Nucleus accumbens (tissue), 56 donors: ENCODE measurements at places on chromosomes 5 and 9.

- no peak for DNase-seq
Measured at GRCh38 chr5:116778651-116779280, 204.1 kb upstream of the SEMA6A start.

DNA sequence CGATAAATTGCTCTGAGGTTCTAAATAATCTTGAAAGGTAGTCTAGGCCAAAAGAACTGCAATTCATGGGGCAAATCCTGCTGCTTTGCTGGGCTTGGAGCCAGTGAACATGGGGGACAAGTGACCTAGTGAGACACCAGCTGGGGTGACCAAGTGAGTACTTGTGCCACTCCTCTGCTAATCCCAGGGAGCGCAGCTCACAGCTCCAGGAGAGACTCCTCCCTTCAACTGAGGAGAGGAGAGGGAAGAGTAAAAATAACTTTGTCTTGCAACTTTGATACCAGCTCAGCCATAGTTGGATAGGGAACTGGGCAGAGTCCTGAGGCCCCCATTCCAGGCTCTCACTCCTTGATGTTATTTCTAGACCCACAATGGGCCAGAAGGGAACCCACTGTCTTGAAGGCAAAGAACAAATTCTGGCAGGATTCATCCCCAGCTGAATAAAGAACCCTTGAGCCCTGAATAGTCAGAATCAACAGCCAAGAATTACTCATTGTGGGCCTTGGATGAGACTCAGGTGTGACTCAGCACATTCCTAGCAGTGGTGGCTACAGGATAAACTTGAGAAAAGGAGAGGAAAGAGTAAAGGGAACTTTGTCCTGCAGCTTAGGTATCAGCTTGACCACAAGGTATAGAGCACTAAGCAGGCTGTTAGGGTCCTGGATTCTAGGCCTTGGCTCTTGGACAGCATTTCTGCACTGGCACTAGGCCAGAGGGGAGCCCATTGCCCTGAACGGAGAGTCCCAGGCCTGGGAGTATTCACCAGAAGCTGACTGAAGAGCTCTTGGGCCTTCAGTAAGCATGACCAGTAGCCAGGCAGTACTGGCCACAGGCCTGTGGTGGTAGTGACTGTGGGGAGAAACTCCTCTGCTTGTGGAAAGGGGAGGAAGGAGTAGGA, 288.3 kb upstream of the CDH18 start:
- DNase-seq, result no peak

DNA sequence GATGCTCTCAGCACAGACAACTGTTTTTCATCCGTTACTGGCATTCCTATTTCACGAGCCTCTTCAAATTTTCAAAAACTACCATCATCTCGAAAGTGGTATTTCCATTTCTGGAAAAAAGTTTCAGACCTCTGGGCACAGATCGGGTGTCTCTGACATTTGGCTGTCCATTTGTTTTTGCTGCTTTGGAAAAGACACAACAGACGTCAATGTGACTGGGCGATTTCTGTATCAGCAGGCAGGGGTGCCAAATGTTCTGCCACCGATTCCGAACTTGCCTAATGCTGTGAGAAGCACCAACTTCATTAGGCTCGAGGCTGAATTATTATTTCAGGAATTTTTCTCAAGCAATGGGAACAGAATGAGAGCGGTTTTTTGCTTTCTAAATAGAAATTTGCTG, 105.6 kb downstream of the ARSB start:
- no peak for DNase-seq

DNA sequence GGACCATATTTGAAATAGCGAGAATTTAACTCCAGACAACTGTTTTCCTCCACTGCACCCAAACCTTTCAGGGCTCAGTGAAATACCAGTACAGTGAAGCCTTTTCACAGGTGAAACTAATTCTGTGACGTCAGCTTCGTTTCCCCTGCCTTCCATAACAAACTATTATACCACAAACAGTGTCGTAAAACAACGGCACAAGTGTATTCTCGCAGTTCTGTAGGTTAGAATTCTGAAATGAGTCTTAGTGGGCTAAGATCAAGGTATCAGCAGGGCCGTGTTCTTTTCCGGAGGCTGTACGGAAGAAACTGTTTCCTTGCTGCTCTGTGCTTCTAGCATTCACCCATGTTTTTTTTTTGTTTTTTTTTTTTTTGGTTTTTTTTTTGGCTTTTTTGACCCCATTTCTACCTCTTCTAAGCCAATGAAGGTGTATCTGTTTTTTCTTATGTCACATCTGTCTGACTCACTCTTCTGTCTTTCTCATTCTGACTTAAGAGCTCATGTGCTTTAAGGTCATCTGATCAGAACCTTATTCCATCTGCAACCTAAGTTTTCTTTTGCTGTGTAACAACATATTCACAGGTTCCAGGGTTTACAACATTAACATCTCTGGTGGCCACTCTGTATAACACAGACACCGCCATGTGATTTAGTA, 20.1 kb downstream of the ISOC1 start:
- DNase-seq, result no peak

DNA sequence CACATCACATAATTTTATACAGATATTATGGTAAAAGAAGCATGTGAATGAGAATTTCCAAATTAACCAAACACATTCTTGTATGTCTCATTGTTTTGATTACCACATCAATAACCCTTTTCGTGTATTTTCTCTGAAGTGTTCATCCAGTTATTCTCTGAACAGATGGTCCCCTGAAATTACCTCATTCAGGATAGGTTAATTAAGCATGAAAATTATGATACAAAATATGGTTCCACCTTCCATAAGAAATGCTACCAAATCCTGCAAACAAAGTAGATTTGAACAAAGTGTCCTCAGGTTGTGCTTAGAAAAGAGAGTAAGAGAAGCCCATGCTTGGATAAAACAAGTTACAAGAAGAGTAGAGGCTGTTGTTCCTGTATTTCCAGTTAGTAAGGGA, 83.1 kb upstream of the LMNB1 start:
- no peak for DNase-seq

DNA sequence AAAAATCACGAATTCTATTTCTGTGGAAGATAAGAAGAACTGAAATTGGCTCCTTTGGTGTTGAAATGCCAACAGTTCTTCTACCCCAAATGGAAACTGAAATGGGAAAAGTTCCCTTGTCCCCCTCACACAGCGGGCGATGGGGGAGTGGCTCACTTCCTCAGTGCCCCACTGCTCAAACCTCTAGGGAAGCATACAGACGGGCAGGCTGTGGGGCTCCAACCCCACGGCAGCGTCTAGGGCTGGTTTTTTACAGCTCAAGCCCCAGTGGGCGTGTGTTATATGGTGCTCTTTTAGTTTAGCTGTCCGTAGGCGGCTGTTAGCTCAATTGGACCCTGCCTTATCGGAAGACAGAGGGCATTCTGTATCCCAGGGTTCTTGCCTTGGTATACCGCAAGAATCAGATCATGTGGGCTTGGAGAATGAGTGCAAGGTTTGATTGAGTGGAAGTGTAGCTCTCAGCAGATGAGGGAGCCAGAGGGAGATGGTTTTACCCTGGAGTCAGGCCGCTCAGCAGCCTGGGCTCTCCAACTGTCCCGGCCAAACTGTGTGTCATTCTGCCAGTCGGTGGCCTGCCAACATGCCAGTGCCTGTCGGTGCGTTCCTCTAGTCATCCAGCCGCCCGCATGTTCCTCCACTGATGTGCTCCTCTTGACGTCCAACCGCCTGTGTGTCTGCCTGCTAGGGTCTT, 166.3 kb upstream of the ZNF608 start:
- DNase-seq, result no peak

DNA sequence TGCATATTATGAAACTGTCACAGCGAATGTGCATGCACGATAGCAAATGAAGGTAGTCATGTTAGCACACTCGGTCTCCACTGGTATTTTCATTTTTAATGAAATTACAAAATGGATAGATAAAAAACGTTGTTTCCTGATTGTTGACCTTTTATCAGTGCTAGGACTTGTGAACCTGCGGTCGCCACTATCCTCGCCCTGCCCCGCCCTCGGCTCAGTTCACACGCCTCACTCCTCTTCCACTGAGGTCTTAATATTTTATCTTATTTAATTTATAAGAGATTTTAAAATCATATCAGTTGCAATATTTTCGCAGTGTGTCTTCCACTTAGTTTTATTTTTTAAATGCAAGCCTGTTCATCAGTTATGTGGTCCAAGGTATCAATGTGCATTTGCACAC, 382.6 kb upstream of the IRX4 start:
- DNase-seq, result no peak

DNA sequence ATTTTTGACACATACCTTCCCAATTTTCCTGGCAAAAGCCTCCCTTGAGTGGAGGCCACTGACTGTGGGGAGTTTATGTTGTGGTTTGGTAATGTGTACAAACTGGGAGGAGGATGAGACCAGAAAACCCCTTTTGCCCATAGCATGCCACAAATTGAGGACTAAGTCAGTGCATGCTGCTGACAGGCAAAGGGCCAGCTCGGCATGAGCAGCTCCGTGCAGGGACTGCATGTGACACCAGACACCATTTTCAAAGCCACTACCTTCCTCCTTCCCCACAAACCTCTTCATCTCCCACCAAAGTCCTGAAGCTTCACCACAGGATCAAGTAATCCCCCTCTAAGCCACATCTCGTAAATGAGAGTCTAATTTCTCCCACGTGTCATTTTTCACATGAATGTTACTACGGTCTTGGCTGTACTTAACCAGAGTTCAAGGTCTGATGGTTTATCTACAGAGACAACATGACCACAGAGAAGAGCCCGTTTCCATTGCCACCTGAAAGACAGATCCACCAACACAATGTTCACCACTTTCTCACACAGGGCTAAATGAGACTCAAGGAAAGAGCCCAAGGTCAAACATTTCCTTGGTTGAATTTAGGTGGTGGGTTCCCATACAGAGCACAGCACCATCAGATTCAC, 106.5 kb downstream of the NFIB start:
- DNase-seq, result no peak

GRCh38 chr5:5011151-5011550, 129.0 kb upstream of the ADAMTS16 start:
- DNase-seq, result no peak

DNA sequence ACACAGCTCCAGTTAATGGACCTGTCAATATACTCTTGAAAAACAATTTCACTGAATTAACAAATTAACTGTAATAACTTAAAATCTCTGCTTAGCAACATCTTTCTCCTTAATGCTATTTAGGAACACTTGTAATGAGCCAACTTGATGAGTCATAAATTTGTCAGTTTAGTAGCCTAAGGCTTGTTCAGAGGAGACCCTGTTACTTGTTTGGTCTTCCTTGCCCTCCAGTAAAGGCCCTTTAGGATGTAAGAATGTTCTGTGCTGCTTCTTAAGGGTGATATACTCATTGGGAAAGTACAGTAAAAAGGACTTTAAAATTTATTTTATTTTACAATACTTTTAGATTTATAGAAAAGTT, 11.4 kb upstream of the MATR3 start:
- no peak for DNase-seq

DNA sequence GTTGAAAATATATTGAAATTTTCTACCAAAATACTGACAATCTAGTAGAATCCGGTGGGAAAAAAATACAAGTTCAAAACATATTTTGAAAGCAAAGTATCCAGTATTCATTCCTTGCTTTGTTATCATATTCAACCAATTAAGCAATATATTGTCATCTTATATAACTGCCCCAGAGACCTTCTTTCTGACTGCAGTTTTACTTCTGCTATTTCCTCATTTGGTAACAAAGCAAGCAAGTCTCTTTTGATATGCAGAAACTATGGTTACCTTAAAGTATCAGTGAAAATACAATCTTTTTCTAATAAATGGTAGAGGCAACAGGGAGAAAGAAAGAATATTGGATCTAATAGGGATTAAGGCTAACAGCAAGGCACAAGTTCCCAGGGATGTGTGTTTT, 663.7 kb upstream of the MEF2C start:
- no peak for DNase-seq

DNA sequence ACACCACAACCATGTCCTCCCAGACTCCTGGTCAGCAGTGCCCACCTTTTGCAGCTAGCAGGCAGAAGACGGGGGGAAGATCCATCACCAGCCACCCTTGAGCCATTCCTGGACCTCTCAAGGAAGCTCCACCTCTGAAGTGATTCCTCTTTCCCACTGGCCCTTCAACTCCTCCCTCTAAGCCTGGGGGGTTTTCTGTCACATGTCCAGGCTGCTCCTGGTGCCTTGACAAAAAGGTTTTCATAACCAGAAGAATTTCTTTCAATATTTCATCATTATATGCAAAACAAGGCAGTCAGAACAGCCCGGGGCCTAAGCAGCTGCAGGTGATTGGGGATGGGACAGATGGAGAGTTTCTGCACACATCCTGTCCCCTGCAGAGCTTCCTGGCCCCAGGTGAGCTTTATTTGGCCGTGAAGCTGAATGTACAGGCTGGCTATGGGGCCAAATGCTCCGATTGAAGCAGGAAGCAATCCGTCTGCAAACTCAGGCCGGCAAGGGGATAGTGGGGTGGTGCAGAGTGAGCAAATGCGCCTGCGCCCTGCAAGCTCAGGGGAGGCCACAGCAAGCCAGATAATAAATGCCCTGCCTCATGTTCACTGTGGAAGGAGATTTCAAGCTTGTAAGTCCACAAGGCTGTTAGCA, 173.5 kb downstream of the C5orf15 start:
- DNase-seq, result no peak

- no peak for DNase-seq
Measured at GRCh38 chr5:56212130-56212879, 20.8 kb downstream of the ANKRD55 start.

- DNase-seq, result no peak
Measured at GRCh38 chr9:98150721-98151120, 31.7 kb upstream of the TRIM14 start.

GRCh38 chr5:64637144-64637543, 53.2 kb upstream of the SHISAL2B start:
- DNase-seq, result no peak

DNA sequence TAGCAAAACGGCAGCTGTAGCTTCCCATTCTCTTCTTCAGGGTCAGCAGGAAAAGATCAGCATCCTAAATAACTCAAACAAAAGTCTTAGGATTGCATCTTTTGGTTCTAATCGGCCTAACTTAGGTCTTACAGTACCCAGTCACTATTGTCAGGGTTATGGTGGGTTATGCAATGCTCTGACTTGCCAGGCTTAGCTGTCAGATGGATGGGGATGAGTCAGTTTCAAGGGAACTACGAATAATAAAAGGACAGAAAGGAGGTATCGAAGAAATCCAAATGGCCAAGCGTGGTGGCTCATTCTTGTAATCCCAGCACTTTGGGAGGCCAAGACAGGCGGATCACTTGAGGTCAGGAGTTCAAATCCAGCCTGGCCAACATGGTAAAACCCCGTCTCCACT, 46.5 kb downstream of the PPP1R2B start:
- no peak for DNase-seq

DNA sequence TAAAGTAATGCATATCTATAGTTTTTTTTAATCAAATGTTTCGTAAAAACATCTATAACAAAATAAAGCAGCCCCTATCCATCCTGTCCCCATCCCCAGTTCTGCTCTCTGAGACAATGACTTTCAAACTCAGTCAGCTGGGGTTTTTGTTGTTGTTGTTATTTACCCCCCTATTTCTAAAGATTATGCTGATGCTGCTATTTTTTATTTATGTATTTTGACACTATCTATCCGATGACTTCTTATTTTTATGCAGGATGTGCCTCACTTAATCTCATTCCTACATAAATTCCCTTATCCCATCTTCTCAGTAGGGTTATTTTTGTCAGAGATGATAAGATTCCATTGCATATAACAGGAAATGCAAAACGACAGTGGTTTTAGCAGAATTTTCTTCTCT, 45.3 kb upstream of the ENTREP1 start:
- no peak for DNase-seq
